ENCODE measurements at places on chromosomes 1 and 21.

- DNase-seq = no peak
Measured at GRCh38 chr1:97567000-97567749, 353.7 kb downstream of the DPYD start.

- no peak for DNase-seq
Measured at GRCh38 chr1:93695411-93696005, 13.9 kb upstream of the BCAR3 start.

DNA sequence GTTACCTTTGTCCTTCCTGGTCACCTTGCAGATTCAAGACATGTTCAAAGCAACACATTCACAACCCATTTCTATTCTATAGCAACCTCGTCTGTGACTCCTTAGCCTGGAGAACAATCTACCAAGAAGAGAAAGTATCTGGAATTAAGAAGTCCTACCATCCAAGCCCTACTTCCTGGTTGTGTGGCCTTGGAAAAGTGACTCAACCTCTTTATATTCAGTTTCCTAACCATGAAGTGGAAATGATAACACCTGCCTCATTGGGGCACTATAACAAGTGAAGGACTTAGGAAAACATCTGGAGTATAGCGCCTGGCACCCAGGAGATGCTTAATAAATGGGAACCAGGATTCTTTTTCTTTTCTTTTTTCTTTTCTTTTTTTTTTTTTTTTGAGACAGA is 36.5 kb upstream of the SRRM1 start:
- no peak for DNase-seq

GRCh38 chr1:27671964-27672749 is at the start of gene IFI6:
IFI6 (minus strand) TSS chr1:27672192; CDS start chr1:27669314, 2,878 bp downstream.
- DNase-seq = peak; percentile 95

GRCh38 chr1:162389971-162390370 is 8.4 kb downstream of the C1orf226 start:
- no peak for DNase-seq

GRCh38 chr1:14180738-14181137 is 417.7 kb upstream of the KAZN start:
- no peak for DNase-seq

DNA sequence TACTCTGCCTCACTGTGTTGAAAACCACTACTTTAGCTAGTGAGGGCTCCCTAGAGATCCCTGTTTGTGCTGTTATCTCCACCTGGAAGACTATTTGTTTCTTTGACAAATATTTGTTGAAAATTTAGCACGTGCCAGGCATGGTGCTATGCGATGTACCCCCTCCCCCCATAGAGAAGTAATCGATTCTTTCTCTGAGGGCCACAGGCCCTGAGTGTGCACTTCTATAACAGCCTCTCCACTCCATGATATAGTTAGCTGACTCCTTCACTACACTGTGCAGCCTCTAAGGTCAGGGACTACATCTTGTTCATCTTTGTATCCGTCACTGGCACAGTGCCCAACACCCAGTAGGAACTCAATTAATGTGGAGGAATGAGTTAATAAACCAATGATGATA is 17.3 kb upstream of the RBM15 start:
- no peak for DNase-seq

DNA sequence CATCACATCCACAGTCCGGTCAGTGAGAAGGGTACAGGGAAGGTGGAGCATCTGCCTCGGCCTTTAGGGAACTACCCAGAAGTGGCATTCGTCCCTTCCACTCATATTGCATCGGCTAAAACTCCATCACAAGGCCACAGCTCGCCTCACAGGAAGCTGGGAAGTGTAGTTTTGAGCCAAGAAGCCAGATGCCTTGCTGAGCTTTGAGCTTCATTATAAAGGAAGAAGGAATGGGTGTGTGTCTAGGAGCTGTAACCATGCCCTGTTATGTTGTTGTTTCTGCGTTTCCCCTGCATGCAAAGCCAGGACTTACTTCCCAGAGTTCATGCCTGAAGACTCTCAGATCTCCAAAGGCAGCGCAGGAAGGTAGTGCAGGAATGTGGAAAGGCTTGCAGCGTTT is 61.1 kb downstream of the OPTC start:
- no peak for DNase-seq

DNA sequence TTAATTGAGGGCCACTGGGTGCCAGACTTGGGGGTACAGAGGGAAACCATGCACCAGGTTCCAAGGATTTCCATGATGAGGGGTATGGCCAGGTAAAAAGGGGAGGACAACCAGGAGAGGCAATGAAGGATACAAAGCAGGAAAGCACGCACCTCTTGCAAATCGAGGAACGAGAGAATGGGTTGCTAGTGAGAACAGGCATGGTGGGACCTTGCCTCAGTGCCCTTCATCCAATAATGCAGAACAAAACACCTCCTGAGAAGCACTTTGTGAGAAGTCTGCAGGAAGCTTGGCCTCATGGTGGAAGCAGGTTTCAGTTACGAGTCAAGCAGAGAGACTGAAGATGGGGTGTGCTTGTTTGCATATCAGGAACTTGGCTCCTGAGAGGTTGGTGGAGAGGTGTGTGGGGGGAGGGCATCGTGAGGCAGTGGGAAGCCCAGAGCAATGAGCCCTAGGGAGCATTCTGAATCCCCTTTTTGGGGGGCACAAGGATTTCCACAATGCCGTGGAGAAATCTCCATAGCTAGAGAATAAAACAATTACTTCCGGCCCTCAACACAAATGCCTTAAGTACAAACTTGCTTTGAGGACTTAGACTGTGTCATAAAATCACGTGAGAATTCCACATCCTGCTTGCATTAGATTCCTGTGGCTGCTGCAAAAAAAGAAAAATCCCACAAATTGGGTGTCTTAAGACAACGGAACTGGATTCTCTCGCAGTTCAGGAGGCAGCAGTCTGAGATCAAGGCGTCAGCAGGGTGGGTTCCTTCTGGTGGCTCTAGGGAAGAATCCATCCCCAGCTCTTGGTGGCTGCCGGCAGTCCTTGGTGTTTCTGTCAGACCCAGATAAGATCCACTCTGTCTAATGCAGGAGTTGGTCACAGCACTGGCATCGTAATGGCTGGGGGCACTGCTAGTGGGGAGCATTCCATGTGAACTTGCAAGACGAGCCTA is 54.9 kb upstream of the BACE2 start:
- DNase-seq = peak; percentile 94

GRCh38 chr1:212466898-212467650 is 34.4 kb downstream of the NENF start:
- no peak for DNase-seq

DNA sequence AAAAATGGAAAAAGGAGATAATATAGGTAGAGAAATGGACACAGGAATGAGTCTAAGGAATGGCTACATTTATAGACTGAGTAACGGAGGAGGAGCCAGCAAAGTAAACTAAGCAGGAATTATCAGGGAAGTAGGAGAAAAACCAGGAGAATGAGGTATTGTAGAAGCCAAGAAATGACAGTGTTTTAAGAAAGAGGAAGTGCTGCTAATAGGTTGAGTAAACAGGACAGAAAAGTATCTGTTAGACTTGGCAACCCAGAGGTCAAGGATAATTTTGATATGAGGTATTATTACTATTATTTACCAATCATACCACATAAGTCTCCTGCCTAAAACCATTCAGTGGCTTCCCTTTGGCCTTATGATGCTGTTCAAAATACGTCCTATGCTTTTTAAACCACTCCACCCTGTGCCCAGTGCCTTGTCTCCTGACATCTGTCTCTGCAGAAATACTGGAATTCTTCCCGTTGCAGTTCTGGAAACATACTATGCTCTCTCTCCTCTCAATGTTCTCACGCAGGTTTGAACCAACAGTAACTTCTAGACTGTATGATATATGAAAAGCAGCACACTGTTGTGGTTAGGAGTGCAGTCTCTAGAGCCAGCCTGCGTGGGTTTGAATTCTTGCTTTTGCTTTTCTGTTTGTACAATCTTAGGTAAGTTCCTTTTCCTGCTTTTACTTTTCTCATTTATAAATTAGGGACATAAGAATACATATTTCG is 24.6 kb upstream of the NEK7 start:
- DNase-seq = no peak

DNA sequence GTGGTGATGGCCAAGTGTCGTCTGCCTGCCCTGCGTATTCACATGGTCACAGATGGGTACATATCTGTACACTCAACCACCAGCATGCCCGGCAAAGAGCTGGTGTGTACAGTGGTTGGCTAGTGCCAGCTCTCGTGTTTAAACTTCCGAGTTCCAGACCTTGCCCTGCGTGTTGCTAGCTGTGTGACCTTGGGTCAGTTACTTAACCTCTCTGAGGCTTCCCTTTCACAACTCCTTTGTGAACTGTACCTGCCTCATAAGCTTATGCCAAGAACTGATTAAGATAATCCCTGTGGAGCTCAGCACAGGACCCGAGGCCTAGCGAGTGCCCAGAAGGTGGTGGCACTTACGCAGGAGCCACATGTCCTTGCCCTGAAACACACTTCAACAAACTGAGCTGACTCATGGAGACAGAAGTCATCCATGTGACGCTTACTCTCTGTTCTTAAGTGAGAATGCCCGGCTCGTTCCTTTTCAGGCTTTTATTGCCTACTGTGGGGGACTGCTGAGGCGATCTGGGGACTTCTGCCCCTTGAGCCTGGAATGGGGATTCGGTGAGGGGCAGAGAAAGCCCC is 55.4 kb downstream of the ALPL start:
- no peak for DNase-seq

DNA sequence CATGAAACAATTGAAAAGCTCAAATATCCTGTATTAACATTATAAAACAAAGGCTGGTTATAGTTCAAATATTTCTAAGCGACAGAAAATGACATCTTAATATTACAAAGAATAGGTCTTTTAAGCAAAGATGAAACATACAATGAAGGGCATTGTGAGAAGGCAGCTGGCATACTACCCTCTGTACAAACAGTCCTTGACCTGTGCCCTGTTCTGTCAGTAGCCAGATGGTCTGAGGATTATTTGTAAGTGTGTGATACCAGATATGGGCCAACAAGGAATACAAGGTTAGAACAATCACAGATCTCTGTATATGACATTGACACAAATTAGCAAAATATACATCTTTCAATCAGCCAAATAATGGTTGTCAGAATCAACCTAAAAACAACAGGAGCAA is 1350.4 kb downstream of the AMY1C start:
- DNase-seq = no peak

DNA sequence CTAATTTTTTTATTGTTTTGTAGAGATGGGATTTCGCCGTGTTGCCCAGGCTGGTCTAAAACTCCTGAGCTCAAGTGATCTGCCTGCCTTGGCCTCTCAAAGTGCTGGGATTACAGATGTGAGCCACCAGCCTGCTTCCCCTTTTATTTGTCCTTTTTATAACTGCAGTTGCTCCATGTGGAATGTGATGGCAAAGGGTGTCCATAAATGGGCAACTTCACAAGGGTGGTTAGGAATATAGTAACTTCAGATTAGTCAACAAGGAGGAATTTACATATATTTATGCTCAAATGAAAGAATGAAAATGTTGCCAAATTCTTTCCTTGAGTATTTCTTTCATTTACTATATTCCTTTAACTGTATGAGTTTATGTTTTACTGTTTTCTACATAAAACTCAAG is 182.9 kb downstream of the BACH1 start:
- no peak for DNase-seq

DNA sequence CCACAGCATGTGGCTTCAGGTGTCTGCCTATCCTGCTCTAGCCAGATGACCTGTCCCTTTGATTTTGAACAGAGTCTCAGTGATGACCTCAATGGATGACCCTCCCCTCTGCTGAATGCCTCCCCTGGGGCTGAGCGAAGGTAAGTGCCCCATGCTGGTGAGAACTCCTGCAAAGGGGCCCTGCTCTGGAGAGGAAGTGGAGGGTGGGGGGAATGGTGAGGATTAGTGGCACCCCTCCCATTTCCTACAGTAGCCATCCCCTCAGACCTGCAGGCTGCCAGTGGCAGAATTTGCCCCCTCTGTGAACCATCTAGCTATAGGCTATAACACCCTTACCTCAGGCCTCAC is 3.7 kb upstream of the PMVK start:
- DNase-seq = no peak

DNA sequence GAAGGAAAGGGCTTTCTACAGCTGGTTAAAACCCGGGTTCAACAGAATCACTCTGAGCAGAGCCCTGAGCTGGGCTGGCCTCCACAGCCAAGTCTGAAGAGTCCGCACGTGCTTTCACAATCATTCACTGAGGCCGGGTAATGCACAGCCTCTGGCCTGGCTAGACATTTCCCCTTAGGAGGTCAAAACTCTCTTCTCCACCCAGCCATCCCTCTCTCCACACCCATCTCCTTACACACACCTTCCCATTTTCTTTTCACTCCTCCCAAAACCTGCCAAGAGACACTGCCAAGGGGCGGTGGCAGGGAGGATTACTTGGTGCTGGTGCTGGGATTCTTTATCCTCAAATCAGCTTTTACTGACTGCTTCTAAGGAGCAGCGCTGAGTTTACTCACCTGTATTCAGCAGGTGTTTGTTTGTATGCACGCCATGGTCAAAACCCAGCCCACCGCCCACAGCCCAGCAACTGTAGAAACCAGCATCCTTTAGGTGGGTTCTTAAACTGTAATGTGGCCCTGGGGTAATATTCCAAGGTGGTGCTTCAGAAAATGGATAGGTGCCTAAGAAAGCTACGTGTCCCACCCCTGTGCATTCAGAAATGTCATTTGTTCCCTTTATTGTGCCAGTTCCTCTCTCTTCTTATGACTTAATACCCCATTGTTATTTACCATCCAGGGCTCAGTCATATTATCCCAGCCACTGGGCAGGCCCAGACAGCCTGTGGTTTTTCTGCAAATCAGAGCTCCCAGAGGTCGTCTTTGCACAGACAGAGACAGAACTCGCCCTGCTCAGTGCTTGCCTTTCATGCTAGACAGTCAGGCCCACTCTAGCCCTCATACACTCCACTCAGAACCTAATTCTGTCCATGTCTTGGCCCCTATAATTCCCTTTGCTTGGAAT is 80.2 kb downstream of the ADSS2 start:
- DNase-seq = peak; percentile 56

GRCh38 chr1:54591127-54591756 is 32.1 kb downstream of the FAM151A start:
- no peak for DNase-seq

DNA sequence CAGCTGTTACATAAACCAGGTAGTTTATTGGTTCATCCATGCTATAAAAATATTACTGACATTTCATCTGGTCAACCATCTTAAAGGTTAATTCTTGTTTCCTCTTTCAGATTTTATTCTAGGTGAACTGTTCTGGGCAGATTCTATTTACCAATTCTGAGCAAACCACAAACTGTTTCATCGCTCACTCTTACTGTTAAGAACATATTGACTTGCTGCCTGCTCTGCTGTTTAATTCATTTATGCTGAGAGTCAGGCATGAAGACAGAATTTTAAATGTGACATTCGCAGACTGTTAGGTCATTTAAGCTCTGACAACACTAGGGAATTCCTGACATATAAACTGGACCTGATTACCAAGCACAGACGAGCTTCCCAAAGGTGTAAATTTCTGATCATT is 98.3 kb downstream of the PIGK start:
- DNase-seq = no peak

DNA sequence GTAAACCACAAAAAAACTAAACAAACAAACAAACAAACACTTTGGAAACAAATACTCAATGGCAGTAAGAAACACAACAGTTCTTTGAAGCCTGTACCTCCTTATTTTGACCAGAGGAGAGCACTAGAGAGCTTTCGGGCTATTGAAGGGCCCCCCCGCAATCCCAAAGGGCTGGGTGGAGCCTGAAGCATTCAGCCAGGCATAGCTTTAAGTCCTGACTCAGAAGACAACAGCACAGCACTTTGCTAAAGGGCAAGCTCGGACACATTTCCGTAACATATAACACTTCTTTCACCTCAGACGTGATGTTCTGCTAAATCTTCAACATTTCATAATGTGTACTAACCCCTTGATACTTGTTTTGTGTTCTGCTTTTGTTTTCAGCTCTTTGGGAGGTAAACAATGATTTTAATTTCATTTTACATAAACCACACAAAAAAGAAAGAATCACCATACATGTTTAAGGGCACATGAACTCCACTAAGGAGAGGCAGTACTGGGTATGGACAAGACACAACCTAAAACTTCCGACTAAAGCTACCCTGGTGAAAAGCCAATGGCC is 9.7 kb upstream of the SHCBP1L start:
- peak; percentile 87 for DNase-seq

All from SW480 (cell line).